Germinal center (tissue), 1 donor: ENCODE measurements at places on chromosomes 2 and 18.

- DNase-seq, result no peak
Observed at GRCh38 chr2:22855081-22855480, 529.9 kb upstream of the KLHL29 start.

DNA sequence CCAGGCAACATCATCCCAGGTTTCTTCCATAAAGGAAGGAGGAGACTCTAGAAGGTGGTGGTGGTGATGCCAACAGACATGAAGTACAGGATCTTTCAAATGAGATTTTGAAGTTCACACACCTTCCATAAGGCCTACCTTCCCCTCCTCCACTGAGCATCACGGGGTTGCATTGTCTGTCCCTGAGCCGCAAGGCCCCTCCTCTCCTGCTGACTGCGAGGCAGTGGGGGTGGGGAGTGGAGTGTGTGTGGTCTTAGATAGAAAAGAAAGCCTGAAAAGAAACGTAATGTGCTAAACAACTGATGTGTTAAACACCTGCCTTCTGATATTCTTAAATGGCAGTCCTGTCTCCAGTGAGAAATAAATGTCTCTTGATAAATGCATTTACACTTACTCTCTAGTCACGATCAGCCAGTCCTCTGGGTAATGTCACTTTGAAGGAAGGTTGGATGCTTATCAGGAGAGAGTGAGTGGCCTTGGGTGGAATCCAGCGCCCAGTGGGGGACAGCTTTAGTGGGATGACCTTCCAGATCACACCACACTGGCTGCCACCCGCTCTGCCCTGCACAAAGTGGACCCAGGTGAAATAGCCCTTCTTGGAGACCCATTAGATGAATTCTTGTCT lies 5.5 kb upstream of the SCYGR5 start:
- no peak for DNase-seq

DNA sequence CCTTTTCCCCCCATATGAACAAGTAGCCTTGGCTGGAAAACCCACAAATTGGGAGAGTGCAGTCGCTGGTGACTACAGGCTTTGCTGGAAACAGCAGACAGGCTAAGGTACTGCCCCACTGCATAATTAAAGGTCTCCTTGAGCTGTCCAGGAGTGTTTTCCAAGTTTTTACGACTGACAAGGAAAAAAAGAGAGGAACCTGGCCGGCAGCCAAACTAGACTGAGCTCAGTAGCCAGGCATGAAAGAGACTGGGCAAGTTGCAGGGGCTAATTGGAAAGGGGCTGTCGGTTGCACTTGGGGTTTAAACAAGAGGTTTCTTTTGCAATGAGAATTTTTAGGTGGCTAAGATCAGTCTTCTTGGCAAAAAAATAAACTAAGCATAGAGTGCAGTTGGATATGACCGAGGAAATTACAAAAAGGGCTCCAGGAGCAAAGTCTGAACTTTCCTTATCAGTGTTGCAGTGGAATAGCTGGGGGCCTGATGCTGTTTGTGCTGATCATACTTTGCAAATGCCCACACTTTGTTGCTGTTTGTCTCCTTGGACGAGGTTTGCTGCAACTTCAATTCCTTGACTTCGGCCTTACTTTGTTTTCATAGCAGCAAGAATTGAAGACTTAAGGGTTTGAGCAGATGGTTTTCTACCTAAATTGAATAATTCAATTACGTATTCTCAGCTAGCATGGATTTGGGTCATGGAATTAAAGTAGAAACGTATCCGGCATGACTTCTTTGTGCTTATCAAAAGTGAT lies 2.1 kb downstream of the GULP1 start:
- DNase-seq, result no peak

- DNase-seq, result no peak
Observed at GRCh38 chr2:193527146-193527545, 1332.4 kb upstream of the TMEFF2 start.

DNA sequence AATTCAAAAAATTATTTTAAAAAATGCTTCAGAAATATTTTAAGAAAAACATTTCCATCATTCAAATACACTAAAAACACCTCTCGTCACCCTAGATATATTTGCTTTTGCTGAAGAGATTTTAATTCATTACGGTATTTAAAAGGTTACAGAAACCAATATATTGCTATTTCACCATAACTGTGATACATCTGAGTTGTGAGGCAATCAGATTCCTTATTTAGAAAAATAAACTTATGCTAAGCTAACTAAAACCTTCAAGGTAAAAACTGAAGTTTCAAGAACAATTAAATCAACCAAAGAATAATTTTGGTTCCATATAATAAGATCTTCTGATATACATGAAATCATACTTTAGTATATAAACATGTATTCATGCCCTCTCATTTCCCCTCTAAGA lies 32.8 kb downstream of the PELI1 start:
- no peak for DNase-seq

DNA sequence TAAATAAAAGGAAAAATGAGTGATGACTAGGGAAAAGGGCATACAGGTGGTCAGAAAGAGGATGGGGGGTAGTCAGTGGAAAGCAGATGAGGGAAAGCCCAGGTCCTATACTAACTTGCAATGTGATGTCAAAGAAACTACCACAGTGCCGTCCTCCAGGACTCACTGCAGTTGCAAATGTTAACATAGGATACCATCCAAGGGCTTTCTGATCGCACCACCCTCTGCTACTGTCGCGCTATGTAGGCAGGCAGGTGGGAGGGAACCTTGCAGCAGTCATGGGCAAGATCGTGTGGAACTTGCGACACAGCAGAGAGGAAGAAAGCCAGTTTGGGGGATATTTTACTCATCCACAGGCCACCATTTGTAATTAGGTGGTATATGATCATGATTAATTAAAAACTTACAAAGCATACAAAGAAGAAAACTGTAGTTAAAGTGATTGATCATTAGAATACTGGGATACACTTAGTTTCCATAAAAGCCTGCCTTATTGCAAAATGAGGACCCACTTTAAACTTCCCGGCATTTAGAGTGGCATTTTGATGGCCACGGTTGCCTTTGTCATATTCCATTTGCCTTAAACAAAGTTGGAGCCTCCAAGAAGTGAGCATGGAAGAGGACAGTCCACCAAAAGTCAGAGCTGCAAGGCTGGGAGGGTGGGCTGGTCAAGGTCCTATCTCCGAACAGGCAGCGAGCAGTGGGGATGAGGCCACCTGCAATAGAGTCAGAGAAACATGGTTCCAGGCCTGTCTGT lies 8.5 kb upstream of the ROCK2 start:
- DNase-seq, result no peak

GRCh38 chr2:71929482-71929772 lies 218.2 kb downstream of the CYP26B1 start:
- DNase-seq, result no peak

DNA sequence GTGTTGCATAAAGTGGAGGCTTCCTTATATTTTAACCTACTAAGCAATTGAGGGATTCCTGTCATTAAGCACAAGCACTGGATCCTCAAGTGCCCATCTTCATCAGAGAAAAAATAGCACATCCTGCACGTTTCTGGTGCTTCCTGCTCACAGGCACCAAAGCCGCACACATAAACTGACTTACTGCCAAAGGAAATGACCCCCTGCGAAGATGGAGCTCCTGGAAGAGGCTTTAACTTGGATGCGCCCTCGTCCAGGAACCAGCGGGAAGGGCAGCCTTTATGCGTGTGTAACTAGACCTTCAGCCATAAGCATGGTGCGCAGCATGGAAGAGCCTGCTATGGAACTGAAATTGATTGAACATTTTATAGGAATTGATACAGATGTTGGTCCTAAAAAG lies 188.7 kb downstream of the FTCDNL1 start:
- DNase-seq, result no peak

- DNase-seq, result no peak
Observed at GRCh38 chr2:46643951-46644350, 164.6 kb downstream of the TMEM247 start.

DNA sequence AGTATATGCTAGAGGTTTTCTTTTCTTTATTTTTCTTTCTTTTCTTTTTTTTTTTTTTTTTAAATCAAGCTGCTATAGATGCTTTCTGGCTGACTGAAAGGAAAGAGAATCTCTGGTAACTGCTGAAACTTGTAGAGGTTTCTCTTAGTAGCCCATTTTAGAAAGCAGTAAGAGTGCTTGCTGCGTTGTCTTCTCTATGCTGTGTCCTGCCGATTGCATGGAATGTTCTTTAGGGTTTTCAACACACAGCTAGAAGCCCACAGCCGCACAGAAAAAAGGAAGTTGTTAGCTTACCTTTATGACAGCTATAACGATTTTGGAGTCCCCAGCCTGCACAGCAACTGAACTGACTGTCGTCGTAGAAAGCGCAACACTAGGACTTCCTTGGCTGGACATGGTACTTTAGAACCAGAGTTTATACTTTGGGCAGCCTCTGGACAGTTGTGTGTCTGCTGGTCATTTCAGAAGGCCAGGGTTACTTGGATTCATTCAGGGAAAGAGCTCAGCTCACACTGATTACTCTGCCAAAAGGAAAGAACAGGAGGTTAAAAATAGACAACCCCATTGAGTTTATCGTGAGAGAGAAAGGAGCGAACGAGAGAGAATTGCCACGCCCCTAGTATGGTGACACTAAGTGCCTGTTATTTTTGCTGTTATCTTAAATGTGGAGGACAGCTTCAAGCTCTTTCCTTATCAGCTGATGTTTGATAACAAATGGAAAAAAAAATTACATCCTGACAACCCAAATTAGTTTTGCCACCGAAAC lies at the start of gene CCDC141:
Gene CCDC141, minus strand, starts transcription at position 592 of the 766 bp plus-strand sequence. Its CDS starts 196 bp downstream, at position 396.
- DNase-seq, result peak; percentile 61

DNA sequence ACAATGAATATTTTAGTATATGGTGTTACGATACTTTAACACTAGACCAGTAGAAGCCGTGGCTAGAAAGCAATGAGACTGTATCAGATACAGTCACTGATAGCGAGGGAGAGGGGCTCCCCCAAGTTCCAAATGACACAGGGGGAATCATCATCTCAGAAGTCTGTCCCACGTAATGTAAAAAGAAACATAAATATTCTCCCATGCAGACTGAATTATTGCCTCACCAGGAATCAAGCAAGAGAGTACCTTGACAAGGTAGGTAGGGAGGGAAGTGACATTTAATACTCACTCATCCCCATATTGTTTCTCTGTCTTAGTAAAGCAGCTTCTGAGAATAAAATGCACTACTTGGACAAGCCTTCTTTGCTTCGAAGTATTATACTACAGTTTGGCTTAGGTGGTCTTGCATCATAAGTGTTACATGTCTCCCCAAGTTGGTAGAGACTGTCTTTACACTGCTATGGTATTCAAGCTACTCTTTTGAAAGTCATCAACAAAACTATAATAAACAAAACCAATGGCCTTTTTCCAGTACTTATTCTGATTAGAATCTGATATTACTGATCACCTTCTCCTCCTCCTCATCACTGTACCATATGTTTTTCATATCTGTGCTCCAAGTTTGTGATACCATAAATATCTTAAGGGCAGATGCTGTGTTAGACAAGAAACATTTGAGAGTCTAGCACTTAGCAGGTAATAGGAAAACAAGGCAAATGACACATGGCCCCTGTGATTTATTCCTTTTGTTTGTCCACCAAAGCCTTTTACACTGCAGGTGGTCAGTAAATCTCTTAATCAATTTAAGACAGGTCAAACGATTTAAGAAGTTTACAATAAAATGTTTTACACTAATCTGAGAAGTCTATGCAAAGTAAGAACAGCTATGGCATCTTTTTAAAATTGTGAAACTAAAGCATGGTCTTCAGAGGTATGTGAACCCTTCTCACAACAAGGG lies 2.7 kb downstream of the LAPTM4A start:
- no peak for DNase-seq

DNA sequence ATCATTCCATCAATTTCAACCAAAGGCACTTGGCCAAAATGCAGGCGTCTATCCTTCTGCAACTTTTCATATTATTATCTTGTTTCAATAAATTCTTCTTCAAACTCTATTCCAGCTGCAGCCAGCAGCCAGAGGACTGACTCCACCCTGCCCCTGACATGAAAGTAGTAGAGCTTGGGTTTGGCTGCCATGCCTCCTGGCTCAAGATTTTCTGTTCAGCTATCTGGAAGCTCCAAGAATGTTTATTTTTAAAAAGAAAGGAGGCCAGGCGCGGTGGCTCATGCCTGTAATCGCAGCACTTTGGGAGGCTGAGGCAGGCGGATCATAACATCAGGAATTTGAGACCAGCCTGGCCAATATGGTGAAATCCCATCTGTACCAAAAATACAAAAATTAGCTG lies 4.9 kb downstream of the DNAH7 start:
- DNase-seq, result no peak

- DNase-seq, result no peak
Observed at GRCh38 chr2:176234940-176235339, 34.3 kb upstream of the MTX2 start.

DNA sequence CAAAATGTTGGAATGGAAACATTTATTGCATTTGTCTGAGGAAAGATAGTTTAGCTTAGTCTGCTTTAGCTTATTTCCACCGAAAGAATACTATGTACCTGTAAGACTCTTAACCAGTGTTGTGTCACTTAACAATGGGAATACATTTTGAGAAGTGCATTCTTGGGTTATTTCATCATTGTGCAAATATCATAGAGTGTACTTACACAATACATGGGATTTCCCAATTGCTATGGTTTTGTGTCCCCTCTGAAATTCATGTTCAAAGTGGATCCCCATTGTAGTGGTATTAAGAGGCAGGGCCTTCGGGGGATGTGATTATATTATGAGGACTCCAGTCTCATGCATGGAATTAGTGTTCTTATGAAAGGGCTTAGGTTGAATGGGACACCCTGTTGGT lies 249.4 kb upstream of the UBE2E3 start:
- DNase-seq, result no peak

- DNase-seq, result no peak
Observed at GRCh38 chr2:159476329-159476728, 140.0 kb downstream of the BAZ2B start.

- no peak for DNase-seq
Observed at GRCh38 chr2:241865957-241866789, 3.4 kb upstream of the RTP5 start.

GRCh38 chr2:135056790-135057189 lies 4.7 kb downstream of the RAB3GAP1 start:
- DNase-seq, result no peak

DNA sequence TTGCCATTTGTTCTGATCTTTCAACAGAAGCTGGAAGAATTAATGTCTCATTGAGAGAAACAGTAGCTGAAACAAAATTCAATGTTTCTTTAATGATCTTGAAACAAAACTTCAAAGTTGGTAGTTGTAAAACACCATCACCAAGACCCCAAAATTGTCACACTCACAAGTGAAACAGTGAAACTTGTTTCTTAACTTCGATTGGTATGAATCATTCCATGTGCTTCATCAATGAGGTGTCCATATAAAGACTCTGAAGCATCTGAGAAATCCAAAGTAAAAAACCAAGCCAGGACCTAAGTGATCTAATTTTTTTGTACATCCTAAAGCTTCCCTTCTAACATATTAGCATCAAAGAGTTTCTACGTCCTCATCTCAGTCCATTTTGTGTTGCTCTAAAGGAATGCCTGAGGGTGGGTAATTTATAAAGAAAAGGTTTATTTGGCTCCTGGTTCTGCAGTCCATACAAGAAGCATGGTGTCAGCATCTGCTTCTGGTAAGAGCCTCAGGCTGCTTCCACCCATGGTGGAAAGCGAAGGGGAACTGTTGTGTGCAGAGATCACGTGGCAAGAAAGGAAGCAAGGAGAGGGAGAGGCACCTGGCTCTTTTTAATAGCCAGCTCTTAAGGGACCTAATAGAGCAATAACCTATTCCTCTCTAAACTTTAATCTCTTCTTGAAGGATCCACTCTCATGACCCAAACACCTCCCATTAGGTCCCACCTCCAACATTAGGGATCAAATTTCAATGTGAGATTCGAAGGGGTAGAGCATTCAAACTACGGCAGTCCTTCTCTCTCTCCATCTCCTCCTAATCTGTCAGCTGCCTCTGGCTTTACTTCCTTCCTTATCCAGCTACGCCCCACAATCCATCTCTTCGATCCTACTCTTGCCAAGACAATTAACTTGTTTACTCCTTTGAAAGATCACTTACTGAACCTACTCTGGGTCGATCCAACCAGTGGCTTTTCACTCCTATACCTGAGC lies 20.7 kb upstream of the TLK1 start:
- DNase-seq, result no peak
